ENCODE measurements at places on chromosomes 1 and 21.

GRCh38 chr1:224183591-224184312 is 712 bp downstream of the DEGS1 start:
- peak; percentile 40 for DNase-seq

DNA sequence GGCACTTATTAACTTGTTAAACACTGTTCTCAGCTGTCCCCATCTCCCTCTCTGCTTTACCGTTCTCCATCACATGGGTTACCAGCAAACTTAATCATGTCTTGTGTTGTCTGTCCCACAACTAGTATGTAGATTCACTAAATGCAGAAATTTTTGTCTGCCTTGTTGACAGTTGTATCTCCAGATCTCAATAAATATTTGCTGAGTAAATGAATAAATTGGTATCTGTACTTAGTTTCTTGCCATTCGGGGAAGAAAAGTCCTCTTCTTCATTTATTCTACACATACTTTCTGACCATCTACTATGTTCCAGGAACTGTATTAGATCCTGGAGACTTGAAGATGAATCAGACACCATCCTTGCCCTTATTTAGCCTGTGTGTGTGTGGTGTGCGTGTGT is 97.9 kb downstream of the KCND3 start:
- no peak for DNase-seq

DNA sequence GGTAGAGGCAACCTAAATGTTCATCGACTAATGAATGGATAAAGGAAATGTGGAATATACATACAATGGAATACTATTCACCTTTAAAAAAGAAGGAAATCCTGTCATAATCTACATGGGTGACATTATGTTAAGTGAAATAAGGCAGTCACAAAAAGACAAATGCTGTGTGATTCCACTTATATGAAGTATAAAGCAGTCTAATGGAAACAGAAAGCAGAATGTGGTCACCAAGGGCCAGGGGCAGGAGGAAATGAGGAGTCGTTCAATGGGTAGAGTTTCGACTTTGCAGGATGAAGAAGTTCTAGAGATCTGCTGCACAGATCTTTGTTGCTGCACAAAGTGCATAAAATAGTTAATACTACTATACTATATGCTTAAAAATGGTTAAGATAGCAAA is 7.8 kb downstream of the DIPK1A start:
- DNase-seq = no peak

- no peak for DNase-seq
Observed at GRCh38 chr1:178300352-178300699, 196.4 kb downstream of the CLEC20A start.

- no peak for DNase-seq
Observed at GRCh38 chr1:2596530-2597333, 10.2 kb downstream of the PRXL2B start.

- no peak for DNase-seq
Observed at GRCh38 chr21:38990424-38990794, 184.7 kb downstream of the ETS2 start.

- no peak for DNase-seq
Observed at GRCh38 chr1:119490925-119491324, 16.1 kb upstream of the HSD3B1 start.

DNA sequence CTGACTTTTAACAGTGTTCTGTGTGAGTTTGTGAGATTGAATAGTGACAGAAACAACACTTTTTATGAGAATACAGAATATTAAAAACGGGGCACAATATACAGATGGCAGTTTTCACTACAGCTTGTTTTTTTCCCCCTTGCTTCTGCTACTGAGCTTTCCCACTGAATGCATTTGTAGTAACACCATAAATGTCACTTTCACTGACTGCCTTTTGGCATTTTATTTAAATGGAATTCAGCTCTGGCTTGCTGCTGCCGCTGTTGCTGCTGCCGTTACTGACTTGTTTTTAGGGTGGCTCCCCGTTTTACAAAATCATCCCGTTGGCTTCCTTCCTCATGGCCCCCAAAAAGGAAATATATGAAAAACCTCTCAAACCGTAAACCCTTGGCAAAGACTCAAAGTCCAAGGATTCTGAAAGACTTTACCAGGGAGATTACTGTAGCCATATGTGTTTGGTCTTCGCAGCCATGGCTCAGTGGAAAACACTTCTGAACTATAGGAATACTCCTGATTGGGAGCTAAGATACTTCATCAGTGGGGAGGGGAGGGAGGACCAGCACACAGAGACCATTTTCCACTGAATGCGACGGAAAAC is 151.0 kb downstream of the NUF2 start:
- no peak for DNase-seq

DNA sequence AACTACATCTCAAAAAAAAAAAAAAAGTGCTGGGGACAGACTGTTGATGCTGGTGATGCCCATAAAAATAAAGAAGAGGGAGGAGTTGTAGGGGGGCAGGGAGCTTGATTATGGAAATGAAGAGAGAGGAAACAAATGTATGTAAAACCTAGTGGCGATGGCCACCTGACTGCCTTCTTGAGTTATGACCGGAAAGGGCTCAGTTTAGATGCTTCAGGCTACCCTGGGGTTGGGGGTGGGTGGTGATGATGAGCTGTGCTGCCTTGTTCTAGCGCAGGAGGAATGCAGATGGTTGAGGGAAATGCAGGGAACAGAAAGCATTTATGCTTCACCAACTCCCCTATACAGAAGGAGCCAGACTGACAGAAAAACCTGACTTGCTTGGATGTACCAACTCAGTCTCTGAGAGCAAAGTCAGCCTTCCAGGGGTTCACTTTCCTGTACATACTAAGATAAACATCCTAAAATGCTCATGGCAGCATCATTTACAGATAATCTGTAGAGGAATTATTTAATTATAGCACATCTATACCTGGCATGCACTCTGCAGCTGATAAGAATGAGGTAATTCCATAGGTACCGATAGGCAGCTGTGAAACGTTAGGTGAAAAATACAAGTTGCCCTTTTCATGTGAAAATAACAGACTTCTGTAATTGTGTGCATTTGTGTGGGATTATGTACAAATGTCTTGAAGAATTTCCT is 8.0 kb upstream of the BCAR3 start:
- DNase-seq = no peak

GRCh38 chr1:40413527-40414252 is 36.6 kb upstream of the ZFP69B start:
- DNase-seq = no peak

DNA sequence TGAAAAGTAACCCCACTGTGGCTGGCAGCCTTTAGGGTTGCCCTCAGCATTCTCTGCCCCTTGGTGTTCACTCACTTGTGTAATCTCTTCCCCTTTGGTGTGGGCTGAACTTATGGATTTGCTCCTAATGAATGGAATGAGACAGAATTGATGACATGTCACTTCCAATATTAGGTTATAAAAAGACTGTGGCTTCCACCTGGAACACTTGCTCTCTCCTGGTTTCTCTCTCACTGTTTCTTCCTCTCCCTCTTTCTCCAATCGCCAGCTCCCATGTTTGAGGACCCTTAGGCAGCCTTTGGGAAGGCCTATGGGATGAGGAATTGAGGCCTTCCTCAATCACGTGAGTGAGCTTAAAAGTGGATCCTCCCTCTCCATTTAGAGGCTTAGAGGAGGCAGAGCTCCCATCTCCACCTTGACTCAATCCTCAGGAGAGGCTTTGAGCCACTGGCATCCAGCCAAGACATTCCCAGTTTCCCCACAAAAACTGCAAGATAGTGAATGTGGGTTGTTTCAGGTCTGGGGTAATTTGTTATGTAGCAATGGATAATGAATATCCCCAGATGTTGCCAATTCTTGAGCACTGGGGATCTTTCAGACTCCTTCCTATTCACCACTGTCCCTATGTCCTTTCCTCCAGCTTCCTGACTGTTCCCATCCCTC is 95.5 kb upstream of the CD34 start:
- DNase-seq = no peak

- no peak for DNase-seq
Observed at GRCh38 chr1:180901076-180901990, 11.4 kb upstream of the KIAA1614 start.

- no peak for DNase-seq
Observed at GRCh38 chr1:81446000-81446669, 354.6 kb upstream of the ADGRL2 start.

GRCh38 chr1:245561665-245562234 is 407.0 kb downstream of the KIF26B start:
- DNase-seq = no peak

DNA sequence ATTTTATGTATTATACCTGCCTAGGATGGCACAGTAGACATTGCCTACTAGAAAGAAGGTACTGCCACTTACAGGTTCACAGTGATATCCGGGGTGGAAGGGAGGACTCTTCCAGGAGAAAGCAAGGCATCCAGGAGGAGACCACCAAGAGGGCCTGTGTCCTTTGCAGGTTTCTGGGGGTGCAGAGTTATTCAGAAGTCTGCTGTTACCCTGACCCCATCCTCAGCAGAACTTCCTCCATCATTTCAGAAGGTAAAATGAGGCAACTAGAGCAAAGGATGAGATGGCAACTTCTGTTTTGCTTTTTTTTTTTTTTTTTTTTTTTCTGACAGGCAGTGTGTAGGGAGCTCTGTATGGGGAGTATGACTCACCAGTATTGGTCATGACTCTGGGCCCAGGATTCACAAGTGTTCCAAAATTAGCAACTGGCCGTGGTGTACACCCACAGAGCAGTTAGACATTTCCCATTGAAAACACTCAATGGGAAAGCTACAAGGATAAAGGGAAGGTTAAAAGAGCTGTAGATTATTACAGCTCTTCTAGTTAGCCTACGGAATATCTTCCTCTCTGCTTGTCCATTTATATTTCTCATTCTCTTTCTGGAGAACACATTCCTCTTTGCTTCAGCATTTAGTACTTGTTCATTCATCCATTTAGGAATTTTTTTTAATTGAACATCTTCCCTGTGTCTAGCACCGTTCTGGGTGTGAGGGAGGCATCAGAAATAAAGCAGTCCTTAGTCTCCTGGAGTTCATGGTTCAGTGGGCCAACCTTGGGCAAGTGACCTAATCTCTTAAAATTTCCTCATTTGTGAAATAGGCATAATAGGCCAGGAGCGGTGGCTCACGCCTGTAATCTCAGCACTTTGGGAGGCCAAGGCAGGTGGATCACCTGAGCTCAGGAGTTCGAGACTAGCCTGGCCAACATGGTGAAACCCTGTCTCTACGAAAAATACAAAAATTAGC is 50.5 kb upstream of the PPP2R5A start:
- no peak for DNase-seq

DNA sequence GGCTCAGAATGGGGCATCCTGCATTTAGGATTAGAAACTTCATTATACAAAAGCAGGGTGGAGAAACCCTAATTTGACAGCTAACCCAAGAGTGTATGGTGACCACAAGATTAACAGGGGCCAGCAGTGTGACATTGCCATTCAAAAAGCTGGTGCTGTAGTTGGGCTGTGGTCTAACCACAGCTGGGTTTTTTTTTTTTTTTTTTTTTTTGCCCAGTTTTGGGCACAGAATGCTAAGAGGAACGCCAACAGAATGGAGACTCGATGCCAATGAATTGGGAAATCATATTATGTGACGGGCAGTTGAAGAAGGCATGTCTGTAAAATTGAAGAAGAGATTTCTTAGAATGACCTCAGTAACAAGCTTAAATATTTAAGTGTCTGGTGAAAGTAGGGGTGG is 58.4 kb downstream of the NFIA start:
- no peak for DNase-seq

DNA sequence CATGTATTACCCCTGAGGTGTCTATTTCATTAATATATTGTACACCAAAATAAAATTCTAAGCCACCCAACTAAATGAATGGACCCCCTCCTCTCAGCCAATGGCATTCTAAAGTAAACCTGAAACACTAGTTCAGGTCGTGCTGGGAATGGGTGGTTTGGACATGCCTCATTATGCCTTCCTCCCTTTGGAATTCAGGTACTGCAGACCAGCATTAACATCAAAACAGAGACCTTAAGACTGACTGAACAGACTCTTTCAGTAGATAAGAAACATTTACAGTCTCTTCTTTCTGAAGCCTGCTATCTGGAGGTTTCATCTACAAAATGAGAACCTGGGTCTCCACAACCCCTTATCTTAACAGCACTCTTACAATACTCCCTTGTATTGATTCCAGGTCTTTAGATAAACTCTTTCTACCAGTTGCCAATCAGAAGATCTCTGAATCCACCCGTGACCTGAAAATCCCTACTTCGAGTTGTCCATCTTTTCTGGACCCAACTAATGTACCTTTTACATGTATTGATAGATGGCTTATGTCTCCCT is 93.6 kb downstream of the PKN2 start:
- no peak for DNase-seq

- DNase-seq = no peak
Observed at GRCh38 chr1:27301582-27302199, 20.3 kb upstream of the TMEM222 start.

DNA sequence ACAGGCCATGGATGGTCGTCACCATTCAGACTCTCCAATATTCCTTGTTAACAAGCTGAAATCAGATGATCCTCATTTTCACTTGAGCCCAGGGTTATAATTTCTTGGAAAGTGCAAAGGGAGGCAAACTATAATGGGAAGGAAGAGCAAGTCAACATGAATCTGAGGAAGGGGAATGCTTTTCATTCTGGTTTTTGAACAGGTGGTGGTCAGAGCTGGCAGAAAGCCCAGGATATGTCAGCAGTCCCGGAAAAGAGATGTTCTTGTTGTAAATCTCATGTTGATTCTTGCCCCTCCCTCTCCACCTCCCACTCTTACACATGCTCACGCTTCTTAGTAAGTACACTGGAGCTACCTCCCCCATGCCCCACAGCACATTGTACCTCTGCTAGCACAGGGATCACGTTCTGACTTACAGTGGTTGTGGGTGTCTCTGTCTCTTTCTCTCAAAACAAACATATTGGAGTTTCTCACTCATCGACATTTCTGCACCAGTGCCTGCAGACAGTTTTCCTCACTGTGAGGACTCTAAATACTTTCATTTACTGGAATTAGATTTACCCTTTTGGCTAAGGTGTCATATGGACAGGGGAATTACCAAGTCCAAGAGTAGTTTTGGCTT is 77.6 kb downstream of the XCL2 start:
- DNase-seq = no peak

- no peak for DNase-seq
Observed at GRCh38 chr1:169561692-169562091, 24.6 kb downstream of the F5 start.

- DNase-seq = no peak
Observed at GRCh38 chr1:107474877-107475612, 334.2 kb downstream of the NTNG1 start.

DNA sequence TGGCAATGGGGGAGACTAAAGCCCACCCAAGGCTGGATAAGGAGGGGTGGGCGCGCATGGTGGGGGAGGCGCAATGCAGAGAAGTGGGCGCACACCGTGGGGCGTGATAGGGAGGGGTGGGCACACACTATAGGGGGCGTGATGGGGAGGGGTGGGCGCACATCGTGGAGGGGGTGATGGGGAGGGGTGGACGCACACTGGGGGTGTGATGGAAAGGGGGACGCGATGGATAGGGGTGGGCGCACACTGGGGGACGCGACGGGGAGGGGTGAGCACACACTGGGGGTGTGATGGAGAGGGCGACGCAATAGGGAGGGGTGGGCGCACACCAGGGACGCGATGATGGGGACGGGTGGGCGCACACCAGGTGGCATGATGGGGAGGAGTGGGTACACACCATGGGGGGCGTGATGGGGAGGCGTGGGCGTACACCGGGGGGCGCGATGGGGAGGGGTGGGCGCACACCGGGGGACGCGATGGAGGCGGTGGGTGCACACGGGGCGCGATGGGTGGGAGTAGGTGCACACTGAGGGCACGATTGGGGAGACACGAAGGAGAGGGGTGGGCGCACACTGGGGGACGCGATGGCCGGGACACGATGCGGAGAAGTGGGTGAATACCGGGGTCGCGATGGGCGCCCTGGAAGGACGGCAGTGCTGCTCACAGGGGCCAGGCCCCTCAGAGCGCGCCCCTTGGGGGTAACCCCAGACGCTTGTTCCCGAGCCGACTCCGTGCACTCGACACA is 929 bp downstream of the SUMO3 start:
- no peak for DNase-seq

Measured in activated CD4-positive, alpha-beta T cell treated with anti-CD3 and anti-CD28 coated beads for 1 hour (primary cell).